Stromal cell of bone marrow (primary cell): ENCODE measurements at places on chromosomes 11 and 22.

DNA sequence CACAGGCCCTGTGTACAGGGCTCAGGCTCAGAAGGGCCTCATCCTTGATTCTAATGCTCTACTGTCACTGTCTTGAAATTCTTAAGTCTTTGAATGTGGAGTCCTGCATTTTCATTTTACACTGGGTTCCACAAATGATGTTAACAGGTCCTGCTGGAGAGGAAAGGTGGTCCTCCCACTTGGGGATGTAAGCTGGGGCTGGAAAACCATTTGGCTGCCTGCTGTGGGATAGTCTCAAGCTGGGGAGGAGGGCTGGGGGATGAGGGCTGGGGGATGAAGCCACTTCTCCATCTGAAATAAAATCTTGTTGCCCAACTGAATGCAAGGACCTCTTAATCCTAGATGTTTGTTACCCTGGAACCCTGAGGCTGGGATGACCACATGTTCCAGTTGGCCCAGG lies 423.0 kb downstream of the TENM4 start:
- DNase-seq: no peak

- peak; percentile 9 for DNase-seq
Measured at GRCh38 chr11:134224710-134225664, 516 bp downstream of the VPS26B start.

DNA sequence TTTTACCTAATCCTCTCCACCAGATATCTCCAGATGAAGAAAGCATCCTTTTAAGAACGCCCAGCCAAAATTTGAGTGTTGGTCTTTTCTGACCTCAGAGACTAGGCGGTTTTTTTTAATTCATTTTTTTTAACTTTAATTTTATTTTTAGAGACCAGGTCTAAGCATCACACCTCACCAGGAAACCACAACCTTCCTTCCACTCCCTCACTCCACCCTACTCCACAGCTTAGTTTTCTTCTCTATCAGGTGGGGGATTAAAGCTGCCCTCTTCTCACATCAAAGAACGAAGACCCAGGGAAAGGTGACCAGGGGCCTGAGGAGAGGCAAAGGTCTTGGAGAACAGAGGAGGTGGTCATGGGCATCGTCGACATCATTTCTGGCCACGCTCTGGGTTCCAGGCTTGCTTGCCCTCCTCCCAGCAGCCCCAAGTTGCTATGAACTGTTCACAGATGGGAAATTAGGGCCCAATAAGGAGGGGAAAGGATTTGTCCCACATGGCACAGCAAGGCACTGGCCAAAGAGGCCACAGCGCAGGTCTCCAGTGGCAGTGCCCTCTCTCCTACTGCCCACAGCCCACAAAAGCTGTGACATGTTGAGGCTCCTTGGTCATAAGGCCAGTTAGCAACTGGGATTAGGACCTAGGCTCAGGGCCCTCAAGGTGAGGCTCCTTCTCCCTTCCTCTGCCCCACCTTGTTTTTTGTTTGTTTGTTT lies 1.4 kb upstream of the PEX16 start:
- no peak for DNase-seq

DNA sequence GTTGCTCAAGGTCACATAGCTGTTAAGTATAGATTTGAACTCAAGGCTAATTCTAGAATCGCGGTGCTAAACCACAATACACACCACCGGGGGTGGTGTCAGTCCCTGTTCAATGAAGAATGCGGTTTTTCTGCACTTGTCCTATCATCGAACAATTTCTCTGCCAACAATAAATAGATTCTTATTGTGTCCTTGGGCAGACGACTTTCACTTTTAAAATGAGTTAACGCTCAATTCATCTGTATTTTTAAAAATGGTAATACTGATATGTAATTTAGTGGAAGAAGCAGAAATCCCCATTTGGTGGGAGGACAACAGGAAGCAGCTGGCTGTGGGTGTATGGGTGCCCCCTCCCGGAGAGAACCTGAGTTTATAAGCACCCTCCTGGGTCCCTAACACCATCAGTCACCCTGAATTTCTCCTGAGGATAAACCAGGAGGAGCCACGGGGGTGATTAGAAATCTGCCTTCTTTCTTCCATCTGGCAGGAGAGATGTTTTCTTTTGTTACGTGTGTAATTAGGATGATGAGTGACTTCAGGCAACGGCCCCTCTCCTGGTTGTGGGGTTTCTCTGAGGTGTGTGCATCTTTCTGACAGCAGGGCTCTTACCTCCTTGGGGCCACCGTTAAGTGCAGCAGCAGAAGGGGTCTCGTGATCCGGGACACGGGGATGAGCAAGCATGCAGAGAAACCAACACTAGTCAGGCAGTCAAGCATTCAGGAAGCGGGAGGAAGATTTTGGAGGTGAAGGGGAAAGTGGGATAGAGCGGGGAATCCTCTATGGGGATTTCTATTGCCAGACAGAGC lies 87.7 kb downstream of the GRAMD1B start:
- DNase-seq: no peak

- no peak for DNase-seq
Measured at GRCh38 chr22:41875531-41876270, 39.2 kb downstream of the SHISA8 start.

- peak; percentile 64 for DNase-seq
Measured at GRCh38 chr11:129643031-129643721, 172.5 kb upstream of the TMEM45B start.

GRCh38 chr22:19213442-19214077 lies 35.0 kb upstream of the SLC25A1 start:
- no peak for DNase-seq

GRCh38 chr11:15627560-15627959 lies 512.8 kb downstream of the INSC start:
- DNase-seq: peak; percentile 57

DNA sequence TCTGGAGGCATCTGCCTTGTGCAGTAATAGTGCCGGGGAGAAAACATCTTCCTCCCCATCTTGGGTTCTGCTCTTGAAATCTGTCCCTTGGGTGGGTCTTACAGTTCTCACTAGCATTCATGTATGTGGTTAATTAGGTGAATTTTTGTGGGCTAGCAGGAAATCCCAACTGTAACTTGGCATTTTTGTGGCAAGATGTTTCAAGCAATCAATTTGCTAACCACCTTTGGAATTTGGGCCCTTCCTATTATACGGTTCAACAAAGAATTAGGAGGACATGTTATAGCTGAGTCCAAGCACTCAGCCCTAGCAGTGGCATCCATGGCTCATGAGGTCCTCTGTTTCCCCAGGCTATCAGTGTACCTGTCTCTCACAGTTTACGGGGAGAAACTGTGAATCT lies 89.1 kb upstream of the MTNR1B start:
- no peak for DNase-seq

DNA sequence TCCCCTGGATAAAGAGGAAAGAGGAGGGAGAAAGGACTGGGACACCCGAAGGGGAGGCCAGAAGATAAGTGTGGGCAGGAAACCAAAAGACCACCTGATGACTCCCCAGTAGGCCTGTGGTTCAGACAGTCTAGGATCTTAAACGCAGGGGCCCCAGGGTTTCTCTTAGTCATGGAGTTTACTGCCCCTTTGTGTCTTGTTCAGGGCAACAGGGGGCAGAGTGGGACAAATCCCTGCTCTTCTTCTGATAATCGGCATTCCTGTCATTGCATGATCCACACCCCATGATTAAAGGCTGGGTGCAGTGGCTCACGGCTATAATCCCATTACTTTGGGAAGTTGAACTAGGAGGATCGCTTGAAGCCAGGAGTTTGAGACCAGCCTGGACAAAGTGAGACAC lies 4.7 kb upstream of the TMPRSS13 start:
- no peak for DNase-seq

DNA sequence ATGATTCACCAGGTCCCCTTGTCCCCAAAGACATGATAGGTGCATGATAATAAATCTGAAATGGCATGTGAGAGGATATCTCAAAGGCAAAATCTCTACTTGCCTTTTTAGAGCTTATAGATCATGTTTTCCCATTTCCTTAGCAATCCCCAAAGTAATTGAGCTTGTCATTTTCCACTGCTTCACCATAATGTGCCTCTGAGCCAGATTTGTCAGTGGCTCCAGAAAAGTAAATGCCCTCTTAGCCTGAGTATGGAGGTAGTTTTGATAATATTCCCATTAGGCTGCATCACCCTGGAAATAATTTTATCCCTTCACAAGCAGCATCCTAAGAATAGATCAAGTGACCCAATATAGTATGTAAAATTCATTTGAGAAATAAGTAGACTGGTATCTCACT lies 36.7 kb upstream of the ADSL start:
- no peak for DNase-seq

- DNase-seq: no peak
Measured at GRCh38 chr22:27194096-27194748, 536.8 kb downstream of the MIAT start.

DNA sequence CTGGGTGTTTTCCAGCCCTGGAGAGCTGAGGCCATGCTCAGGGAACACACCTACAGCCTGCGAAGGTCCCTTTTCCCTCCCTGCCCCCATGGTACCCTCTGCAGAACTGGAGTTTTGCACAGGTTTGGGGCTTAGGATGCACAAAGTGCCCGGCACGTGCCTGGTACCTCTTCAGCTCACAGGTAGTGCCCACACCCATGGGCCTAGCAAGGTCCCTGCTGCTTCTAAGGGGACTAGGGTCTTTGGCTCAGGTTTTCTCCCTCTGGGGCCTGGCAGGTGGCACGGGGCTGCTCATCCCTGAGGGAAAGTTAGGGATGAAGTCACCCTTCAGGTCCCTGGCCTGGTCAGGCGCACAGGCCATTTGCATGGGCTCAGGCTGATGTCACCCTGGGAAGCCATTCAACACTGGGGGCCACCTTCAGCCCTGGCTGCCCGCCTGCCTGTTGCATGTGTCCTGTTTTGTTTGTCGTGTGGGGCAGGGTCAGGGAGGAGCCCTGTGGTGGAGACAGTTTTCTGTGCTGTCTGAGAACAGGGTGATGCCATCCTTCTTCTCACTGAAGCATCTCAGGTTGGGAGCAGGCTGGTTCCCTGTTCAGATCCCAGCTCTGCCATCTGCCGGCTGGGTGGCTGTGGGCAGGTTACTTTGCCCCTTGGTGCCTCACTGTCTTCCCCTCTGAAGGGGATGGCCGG lies 68.3 kb upstream of the CRYBB3 start:
- DNase-seq: no peak

DNA sequence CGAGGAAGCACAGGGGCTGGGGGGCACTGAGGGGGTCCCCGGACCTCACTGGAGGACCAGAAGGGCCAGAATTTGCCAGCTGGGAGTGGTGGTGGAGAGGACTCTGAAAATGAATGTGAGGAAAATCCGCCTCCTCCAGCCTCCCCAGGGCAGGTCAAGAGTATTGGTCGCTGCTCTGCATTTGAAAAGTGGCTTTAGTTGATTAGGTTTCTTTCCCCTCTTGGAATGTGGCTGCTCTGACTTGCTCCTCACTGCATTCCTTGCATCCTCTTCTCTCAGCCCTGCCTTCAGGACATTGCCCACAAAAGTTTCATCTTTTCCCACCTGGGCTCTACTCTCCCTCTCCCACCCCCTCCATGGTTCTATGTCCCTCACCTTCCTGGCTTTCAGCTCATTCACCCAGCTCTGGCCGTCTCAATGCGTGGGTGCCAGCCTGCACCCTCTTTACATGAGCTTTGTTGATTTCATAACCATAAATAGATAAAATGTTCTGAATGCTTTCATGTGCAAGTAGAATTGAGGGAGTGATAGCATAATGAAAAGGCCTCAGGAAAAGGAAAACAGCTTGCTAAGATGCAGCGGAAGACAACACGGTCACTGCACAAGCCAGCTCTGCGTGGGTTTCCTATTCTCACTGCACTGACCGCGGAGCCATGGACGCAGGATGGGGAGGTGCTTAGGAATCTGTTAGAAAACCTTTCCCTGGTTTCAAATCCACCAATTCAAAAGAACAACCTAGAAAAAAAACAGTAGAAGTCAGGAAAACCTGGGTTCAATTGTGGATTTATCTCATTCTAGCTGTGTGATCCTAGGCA lies 6.5 kb upstream of the NPAS4 start:
- no peak for DNase-seq

- no peak for DNase-seq
Measured at GRCh38 chr11:60431251-60431650, 1.9 kb downstream of the MS4A5 start.

GRCh38 chr11:91257667-91258066 lies 967.0 kb upstream of the FAT3 start:
- no peak for DNase-seq

DNA sequence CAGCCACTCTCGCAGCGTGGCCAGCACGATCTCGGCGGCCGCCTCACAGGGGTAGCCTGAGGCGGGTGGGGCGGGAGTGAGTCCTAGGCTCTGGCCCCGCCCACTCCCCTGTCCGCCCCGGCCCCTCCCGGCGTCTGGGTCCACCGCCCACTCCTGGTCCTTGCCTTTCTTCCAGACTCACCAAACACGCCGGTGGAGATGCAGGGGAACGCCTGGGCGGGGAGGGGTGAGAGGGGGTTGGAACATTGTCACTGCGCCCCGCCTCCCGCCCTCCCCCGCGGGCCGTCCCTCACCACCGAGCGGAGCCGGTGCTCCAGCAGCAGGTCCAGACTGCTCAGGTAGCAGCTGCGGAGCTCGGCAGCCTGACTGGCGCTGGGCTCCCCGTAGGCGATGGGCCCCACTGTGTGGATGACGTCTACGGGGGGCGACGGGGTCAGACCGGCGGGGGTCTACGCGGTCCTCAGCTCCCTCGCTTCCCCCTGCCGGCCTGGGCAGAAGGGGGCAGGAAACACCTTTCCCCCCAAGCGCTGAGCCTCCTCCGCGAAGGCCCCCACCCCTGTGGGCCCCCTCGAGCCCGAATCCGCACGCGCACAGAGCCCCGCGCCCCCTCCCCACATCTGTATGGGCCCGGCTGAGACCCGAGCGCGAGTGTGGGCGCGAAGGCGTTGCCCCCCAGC lies 13.2 kb downstream of the OTUB1 start:
- DNase-seq: no peak

DNA sequence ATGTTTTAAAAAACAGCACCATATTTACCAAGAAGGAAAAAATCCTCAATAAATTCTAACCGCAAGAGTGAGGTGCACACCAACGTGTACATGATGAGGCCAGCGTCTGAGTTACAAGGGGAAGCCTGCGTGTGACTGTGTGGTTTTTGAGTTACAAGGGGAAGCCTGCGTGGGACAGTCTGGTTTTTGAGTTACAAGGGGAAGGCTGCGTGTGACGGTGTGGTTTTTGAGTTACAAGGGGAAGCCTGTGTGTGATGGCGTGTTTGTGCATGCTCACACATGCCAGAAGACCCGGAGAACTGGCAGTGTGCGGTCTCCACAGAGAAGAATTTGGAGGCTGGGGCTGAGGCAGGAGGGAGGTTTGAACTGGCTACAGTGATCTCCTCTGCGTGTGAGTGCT lies 1376.4 kb downstream of the TBC1D22A start:
- DNase-seq: no peak

GRCh38 chr11:20844216-20844615 lies 174.8 kb downstream of the NELL1 start:
- no peak for DNase-seq
